ENCODE measurements at places on chromosomes 1 and 21.

GRCh38 chr1:100606438-100606837 is 68.5 kb downstream of the GPR88 start:
- DNase-seq: no peak

- DNase-seq: no peak
Measured at GRCh38 chr1:19909971-19910370, 13.4 kb downstream of the PLA2G2E start.

DNA sequence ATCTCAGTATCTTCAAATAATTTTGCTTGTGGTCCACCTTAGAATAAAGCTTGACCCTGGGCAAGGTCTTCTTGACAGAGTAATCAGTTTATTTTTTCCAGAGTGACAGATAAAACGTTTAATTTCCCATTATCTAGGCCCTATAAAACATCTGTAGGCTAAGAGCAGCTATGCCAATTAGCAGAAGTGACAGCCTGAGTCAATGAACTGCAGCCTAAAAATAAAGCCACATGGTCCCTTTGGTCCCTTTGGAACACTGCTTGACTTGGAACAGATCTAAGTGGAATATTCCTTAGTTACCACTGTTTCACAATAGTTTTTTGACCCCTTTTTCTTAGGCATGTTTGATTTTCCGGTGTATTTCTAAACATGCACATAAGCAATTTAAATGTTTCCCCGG is 6.3 kb upstream of the RGS13 start:
- DNase-seq: no peak

GRCh38 chr1:6157528-6158174 is 22.5 kb downstream of the CHD5 start:
- peak; percentile 42 for DNase-seq

GRCh38 chr1:28395181-28395580 is 25.6 kb downstream of the PHACTR4 start:
- no peak for DNase-seq

DNA sequence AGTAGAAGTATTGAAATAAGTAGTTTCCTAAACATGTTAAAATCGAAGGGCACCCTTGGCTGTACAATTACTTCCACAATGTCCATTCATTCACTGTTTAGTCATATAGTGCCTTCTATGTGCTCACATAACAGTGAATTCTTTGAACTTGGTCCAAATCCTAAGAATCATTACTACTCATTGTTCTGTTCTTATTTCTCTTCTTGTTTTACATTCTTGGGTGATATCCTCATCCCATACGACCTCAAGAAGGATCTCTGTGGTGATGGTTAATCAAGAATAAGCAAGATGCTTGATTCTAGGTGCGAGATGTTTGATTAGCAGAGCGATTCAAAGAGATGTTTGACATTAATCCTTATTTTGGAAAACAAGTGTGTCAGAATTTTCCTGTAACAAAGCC is 667.4 kb upstream of the ZP4 start:
- DNase-seq: no peak

GRCh38 chr1:209012443-209013196 is 570.9 kb upstream of the CAMK1G start:
- DNase-seq: no peak

GRCh38 chr1:193259636-193260035 is 73.2 kb upstream of the B3GALT2 start:
- DNase-seq: no peak

GRCh38 chr1:154788886-154789285 is 81.2 kb downstream of the KCNN3 start:
- no peak for DNase-seq

GRCh38 chr1:43585557-43585956 is 54.9 kb downstream of the PTPRF start:
- no peak for DNase-seq

DNA sequence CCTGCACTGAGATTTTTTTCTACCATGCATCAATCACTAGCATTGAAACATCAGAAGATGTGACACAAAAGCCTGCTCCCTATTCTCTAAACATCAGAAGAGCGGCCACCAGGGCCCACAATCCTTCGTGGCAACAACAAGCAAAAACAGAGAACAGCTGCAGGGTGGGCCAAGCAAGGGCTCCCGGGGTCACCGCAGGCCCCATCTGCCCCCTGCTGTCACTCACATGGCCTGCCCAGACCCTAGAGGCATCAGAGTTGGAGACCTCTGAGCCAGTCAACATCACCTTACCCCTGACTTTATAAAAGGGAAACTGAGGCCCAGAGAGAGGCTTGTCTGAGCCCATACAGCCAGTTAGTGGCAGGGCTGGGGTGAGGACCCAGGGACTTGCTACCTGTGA is 1.8 kb downstream of the LAPTM5 start:
- no peak for DNase-seq

GRCh38 chr1:209416716-209417115 is 166.8 kb upstream of the CAMK1G start:
- DNase-seq: no peak

- DNase-seq: no peak
Measured at GRCh38 chr1:155125946-155126555, 1.6 kb upstream of the EFNA1 start.

DNA sequence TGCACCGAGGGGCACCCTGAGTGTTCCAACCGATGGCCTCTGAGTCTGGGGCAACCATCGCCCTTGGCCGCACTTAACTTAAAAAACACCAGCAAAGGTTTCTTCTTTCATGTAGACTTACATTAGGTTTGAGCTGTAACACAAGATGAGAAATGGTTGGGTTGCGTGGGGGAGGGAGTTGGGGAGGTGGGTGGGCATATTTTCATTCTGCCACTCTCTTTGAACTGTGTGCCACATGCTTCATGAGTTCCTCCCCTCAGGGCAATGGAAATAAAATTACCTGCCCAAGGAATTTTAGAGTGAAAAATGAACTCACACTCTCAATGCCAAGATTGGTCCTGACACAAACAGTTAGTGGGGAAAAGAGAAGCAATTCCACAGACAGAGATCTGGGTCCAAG is 430.1 kb upstream of the USP24 start:
- DNase-seq: no peak

- DNase-seq: no peak
Measured at GRCh38 chr1:168365719-168366479, 85.2 kb downstream of the TBX19 start.

DNA sequence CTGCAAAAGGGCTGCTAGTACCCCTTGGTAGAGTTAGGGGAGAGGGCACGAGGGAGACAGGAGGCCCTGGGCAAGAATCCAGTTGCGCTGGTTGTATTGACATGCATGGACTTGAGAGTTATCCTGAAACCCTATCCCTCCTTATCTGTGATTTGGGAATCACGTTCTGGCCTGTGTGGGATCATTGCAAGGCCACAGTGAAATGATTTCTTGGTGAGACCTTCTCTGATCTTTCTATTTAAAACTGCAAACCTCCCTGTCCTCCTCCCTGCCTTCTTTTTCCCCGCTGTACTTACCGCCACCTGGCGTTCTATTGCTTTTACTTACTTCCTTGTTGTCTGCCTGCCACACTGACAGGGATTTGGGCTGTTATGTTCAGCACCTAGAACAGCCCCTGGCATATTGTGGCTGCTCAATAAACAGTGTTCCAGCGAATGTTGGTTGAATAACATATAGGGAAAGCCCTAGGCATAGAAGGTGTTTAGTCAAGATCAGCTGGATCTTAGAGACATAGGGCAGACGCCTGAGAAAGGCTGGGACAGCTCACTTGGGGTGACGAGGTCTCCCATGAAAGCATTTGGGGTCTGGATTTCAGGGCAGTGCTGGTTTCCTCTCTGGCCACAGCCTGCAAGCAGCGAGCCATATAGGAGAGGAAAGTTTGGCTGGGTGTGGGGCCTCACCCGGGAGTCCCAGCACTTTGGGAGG is 25.6 kb downstream of the ALPL start:
- no peak for DNase-seq

- DNase-seq: no peak
Measured at GRCh38 chr21:34980423-34981115, 68.5 kb downstream of the RUNX1 start.

DNA sequence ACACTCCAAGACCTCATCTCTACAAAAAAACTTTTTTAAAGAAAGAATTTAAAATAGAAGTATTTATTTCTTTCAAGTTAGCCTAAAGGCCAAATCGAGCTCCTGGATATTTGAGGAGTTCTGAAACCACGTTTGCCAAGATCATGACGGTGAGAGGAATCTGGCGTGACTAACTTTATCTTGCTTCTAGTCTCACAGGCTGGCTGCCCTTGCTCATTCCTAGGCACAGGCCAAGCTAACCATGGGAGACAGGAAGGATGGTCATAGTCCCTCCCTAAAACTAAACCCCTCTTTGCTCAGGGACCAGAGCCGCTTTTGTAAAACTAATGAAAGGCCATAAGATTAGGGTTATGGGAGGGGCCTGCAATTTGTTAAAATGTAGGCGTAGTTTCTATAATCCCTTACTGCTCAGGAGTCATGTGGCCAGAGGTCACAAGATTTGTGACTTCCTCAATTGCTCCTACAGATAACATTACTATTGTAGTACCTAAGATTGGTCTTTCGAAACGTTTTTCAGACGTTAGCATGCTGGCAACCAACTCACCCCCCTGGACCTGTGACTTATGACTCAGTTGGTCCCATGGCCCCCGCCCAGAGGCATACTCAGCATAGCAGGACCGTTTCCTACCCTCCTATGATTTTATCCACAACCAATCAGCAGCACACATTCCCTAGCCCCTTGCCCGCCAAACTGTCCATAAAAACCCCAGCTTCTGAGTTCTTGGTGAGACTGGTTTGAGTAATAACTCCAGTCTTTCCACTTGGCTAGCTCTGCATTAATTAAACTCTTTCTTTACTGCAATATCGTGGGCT is 425.0 kb downstream of the SMYD3 start:
- DNase-seq: no peak

- no peak for DNase-seq
Measured at GRCh38 chr1:53559391-53559815, 100.2 kb downstream of the DMRTB1 start.

- no peak for DNase-seq
Measured at GRCh38 chr1:76690766-76691165, 176.5 kb upstream of the ST6GALNAC5 start.

DNA sequence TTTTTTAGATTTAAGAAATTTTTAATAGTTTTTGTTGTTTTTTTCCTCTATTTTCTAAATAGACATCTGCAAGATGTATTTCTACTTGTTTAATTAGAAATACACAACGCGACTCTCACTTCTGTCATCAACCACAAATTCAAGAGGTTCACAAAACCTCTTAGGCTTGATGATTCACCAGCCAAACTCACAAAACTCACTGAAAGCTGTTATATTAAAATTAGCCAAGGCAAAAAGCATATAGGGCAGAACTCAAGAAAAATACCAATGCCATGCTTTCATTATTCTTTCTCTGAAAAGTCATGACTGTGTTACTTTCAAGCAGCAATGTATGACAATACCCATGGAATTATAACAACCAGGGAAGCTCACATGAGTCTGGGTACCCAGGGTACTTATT is 487.0 kb upstream of the RGS18 start:
- no peak for DNase-seq

DNA sequence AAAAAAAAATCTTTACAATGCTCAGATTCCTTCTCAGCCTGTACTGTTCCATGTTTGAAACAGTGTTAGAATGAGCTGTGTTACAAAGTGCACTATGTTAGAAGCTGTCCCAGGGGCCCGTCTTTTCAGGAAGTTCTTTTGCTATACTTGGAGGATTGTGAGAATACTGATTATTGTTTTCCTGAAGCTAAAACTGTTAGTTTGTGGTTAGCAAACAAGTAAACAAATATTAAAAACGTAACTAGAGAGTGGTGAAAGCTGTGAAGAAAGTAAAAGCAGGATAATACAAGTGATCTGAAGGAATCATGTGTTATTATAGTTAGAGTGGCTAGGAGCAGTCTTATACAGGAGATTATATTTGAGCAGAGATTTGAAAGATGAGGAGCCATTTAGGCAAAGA is 35.6 kb downstream of the CAMSAP2 start:
- no peak for DNase-seq

DNA sequence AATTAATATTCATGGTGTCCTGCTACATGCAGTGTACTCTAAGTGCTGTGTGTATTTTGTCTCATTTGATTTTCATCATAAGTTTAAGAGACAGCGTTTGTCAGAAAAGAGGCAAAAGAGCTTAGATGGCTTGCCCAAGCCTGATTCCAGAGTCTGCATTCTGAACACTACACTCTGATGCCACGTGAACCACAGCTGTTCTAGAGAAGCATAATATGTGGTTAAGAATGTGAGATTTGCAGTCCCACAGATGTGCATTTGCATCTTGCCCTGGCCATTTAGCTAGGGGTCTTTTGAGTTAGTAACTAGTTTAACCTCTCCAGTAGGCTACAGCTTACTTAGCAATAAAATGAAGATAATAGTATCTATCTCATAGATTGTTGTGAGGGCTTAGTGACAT is 9.2 kb upstream of the GADD45A start:
- no peak for DNase-seq

DNA sequence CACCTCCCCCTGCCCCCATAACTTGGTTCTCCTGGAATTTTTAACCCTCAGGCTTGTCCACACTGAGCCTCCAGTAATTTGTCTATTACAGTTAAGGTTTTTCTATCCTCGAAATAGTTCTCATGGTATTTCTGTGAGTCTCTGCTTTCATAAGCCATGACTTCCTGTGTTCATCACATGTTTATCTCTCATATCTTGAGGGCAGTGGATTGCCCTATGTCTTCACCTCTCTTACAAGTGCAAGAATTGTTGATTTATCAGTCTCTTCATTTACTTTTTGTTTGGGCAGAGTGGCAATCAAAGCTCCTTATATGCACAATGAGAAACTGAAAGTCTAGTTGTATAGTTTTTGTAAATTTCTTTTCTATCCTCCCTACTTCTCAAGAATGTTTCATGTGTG is 328.4 kb downstream of the PLA2G4A start:
- DNase-seq: no peak

- DNase-seq: no peak
Measured at GRCh38 chr1:167669209-167670124, 39.4 kb downstream of the RCSD1 start.

GRCh38 chr1:15985611-15986297 is 9.9 kb upstream of the ZBTB17 start:
- peak; percentile 20 for DNase-seq

- DNase-seq: peak; percentile 50
Measured at GRCh38 chr1:116128664-116129063, 17.5 kb downstream of the MAB21L3 start.

- DNase-seq: no peak
Measured at GRCh38 chr1:32232558-32233304, 10.5 kb downstream of the EIF3I start.

DNA sequence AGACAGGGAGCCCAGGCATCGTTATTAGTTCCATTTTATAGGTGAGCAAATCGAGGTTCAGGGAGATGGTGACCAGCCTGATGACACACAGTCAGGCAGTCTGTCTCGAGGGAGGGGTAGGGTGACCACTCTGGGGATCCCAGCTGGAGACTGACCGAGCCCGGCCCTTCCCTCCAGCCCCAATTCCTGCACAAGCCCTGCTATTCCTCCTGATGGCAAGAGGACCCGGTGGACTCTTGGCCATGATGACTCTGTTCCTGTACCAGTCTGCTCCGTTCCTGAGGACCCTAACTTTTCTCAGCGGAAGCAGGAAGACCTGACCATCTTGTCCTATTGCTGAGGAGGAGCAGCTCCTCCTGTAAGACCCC is 391 bp downstream of the AGT start:
- DNase-seq: no peak

GRCh38 chr1:10250663-10251062 is 40.3 kb downstream of the KIF1B start:
- no peak for DNase-seq

GRCh38 chr1:164739189-164739588 is 180.2 kb downstream of the PBX1 start:
- DNase-seq: no peak

Measured in stimulated activated naive CD4-positive, alpha-beta T cell treated with Interleukin-2 at 50 U/mL for 16 hours (primary cell).